ENCODE measurements at places on chromosomes 3 and 15.

DNA sequence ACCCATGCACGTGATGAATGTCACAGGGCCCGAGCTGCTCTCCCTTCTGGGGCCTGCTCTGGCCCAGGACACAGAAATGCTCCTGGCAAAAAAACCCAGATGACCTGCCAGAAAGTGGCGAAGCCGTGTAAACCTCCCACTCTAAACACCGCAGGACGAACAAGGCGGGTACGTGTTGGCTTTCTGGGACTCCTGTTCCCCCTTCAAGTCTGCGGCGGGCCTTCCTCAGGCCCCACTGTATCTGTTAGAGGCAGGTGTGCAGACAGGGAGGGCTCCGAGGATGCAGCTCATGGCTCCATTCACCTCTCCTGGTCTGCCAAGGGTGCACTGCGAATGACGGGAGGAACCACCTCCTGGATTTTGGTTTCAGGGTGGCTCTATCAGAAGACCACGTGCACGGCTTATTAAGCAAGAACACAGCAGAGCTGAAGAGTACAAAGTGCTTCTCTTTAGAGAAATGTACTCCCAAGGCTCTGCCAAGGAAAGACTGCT lies 173.8 kb downstream of the ADAMTS17 start:
- DNase-seq, result no peak

DNA sequence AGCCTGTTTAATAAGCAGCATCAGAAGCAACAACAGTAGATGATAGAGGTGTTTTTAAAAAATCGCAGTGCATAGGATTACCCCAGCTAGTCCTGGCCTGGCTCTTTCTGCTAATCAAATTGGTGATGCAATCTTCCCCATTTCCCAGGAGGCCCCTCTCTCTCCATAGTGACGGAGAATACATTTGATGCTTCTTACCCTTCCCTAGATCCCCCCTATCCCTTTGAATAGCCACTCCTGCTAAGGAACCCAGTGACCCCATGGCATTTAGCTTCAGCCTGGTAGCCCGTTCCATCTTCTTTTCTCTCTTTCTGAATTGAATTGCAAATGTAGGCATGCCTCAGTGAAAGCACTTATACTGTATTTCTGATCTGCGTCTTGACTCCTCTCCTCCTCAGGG lies 223.6 kb upstream of the GAP43 start:
- no peak for DNase-seq

GRCh38 chr3:53944028-53944427 lies 52.4 kb upstream of the SELENOK start:
- no peak for DNase-seq

GRCh38 chr15:29162411-29162810 lies 107.2 kb downstream of the NSMCE3 start:
- no peak for DNase-seq

- no peak for DNase-seq
These were observed 610.6 kb upstream of the CFAP20DC start for GRCh38 chr3:59660376-59660775.

GRCh38 chr3:153289334-153289808 lies 127.3 kb downstream of the RAP2B start:
- DNase-seq, result no peak

DNA sequence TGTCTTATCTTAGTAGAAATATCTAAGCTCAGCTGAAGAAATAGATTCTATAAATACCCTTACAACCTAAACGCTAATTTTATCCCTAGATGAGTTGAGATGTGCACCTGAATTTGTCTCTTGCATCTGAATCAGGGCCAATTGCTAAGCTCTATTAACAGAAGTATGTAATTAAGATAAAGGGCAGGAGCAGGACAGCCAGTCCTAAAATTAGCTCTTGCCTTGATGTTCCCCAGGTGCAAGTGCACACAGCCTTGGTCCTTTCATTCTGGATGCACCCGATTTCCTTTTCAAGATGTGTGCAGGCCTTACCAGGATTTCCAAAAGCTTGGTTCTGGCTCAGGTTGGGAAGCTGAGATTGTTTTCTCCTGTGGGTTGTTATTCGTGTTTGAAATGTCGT lies 52.4 kb downstream of the MAGI1 start:
- DNase-seq, result no peak

DNA sequence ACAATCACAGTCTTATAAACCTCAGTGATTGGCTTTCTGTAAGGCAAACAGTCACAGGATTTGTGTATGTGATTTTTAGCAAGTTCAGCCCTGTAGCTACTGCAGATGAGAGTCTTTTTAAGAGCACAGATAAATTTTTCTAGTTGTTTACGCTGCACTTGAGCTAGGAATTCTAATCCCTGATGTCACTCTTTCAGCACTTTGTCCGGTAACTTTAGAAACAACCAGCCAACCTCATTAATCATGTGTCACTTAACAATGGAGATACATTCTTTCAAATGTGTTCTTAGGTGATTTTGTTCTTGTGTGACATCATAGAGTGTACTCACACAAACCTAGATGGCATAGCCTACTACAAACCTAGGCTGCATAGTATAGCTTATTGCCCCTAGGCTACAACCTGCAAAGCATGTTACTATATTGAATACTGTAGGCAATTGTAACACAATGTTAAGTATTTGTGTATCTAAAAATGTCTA lies 36.8 kb upstream of the GOLGA6L2 start:
- DNase-seq, result no peak

DNA sequence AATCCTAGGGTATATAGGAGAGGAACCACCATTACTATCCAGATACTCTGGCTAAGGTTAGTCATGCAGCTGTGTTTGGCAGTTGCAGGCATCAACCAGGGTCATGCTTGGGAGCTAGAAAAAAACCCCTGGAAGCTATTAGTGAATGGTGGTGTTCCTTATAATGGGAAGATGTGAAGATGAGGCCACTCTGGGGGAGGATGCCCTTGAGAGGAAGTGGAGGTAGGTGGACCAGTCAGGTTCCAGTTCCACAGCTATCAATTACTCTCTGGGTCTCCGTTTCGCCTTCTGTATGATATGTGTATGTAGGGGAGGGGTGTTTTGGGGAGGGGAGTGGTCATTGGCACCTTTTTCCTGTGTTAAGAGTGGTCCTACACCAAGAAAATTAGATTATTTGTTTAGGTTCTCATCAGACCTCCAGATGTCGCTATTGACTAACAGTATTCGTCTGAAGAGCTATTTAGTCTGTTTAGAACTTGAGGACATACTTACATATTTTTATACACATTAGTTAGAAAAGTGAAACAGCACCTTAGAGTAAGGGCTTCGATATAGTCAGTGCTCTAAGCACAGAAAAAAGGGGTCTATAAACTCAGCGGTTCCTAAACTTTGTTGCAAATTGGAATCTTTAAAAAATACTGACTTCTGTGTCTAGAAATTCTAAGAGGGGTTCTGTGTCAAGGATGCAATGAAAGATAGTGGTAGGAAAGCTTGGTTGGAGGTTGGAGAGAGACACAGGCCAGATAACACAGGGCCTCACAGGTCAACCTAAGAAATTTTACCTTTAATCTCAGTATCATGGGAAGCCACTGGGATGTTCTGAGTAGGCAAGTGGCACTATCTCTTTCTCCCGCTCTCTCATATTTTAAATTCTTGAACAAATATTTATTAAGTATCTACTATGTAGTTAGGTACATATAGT lies 9.1 kb upstream of the HPS3 start:
- DNase-seq, result peak; percentile 74

- DNase-seq, result no peak
These were observed 53.7 kb downstream of the TP53BP1 start for GRCh38 chr15:43439268-43439667.

- DNase-seq, result peak; percentile 14
These were observed 51.2 kb downstream of the CFAP20DC start for GRCh38 chr3:58998476-58999117.

DNA sequence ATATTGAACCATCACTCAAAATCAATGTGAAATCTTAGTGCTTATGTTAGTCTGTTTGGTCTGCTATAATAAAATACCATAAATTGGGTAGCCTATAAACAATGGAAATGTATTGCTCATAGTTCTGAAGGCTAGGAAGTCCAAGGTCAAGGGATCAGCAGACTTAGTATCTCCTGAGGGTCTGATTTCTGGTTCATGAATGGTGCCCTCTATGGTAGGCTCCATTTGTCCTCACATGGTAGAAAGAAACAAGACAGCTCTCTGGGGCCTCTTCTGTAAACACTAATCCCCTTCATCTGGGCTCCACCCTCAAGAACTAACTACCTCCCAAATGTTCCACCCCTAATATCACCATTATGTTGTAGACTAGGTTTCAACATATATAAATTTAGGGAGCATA lies 15.0 kb upstream of the EOMES start:
- no peak for DNase-seq

DNA sequence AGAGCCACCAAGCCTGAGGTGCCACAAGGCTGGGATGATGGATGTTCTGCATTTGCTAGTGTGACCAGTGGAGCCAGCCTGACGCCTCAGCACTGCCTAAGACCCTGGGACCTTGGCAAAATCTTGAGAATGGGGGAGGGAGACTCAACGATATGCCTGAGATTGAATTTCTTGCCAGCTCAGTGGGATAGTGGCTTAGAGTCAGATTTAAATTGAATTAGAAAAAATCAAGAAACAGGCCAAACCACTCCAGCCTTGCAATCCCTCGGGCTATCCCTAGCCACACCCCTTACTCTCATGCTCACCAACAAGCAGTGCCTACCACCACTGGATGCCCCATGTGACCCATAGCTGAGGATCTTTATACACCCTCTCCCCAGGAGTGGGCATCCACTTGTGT lies 18.7 kb upstream of the PDE8A start:
- no peak for DNase-seq

GRCh38 chr15:37619358-37620042 lies 314.9 kb upstream of the TMCO5A start:
- no peak for DNase-seq

GRCh38 chr15:75353604-75354003 lies 6.8 kb downstream of the NEIL1 start:
- no peak for DNase-seq

GRCh38 chr3:184336547-184337398 lies 627 bp upstream of the FAM131A start:
- DNase-seq, result no peak

DNA sequence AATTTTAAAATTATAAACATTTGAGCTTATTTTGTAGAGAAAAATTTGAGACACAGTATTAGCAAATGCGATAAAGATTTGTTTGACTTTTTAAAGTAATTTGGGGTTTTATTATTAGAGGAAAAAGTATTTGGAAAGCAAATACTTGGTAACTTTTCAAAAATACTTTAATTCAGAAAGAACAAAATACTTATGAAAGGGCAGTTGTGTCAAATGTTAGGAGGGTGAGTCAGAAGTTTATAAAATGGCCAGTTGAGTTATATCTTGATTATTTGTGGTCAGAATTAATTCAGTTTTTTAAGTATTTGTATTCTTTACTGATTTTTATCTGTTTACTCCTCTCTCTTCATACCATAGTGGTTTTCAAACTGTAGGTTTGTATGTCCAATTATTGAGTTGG lies 12.1 kb downstream of the LACTB start:
- DNase-seq, result no peak

- no peak for DNase-seq
These were observed 1220.5 kb downstream of the ROBO2 start for GRCh38 chr3:78260388-78260787.

DNA sequence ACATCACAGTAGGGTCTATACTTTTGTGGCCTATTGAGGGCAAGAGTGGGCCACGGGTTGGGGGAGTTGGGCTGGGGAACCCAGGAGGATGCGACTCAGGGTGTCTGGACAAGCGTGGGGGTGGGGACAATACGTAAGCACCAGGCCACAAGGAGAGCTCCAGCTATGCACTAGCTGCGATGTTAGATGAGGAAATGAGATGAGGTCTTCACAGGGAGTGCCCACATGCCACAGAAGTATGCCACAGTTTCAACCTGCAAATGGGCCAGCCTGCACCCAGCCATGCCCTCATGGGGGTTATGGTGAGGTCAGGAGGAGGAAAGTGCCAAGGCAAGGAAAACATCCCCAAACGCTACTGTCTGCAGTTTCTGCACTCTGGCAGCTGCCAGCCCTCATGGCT lies 30.5 kb downstream of the CACNA2D2 start:
- no peak for DNase-seq

GRCh38 chr15:66591322-66591862 lies 25.6 kb upstream of the LCTL start:
- no peak for DNase-seq

DNA sequence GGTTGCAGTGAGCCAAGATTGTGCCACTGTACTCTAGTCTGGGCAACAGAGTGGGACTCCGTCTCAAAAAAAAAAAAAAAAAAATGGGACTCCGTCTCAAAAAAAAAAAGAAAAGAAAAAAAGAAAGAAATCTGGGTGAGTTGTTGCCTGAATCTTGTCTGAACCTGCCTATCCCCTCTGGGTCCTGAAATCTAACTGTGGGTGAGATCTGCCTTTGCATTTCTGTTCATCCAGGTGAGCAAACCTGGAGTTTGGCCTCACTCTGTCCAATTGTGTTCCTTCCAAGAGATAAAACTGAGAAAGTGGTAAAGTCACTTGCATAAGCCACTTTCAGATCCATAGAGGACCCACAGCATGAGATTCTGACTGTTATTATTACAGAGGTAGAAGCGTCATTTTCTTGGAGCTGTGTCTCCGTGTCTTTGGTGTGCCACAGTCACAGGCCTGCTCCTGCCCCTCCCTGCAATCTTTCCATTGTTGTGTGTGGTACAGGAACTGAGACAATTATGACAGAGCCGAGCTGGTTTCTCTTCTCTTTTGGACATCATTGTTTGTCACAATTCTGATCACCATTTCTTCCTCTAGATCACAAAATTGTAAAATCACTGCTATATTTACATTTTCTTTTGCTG lies 235.9 kb downstream of the LPP start:
- DNase-seq, result peak; percentile 46

DNA sequence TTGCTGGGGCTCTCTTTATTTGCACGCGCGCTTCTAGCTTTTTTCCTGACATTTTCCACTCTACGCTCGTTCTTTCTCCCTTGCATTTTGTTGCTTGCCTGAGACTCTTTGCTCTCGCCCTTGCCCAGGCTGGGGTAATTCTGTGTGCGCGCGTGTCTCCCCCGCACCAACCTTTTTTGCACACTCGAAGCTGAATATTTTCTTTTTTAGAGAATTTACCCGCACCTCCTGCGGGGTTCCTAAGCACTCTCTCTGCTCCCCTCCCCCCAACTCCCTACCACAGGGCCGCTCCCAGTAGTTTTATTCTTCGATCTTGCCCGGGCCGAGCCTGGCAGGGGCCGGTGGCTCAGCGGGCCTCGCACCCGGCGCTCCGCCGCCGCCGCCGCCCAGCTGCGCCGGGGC lies 732 bp downstream of the FAM43A start:
- no peak for DNase-seq
